ENCODE measurements at places on chromosomes 16 and 17.

GRCh38 chr17:4908711-4909496 is 6.0 kb upstream of the CHRNE start:
- DNase-seq, result peak; percentile 68

GRCh38 chr17:78648293-78648692 is 71.1 kb upstream of the DNAH17 start:
- DNase-seq, result no peak

GRCh38 chr16:30870904-30871303 is 23.0 kb downstream of the BCL7C start:
- no peak for DNase-seq

DNA sequence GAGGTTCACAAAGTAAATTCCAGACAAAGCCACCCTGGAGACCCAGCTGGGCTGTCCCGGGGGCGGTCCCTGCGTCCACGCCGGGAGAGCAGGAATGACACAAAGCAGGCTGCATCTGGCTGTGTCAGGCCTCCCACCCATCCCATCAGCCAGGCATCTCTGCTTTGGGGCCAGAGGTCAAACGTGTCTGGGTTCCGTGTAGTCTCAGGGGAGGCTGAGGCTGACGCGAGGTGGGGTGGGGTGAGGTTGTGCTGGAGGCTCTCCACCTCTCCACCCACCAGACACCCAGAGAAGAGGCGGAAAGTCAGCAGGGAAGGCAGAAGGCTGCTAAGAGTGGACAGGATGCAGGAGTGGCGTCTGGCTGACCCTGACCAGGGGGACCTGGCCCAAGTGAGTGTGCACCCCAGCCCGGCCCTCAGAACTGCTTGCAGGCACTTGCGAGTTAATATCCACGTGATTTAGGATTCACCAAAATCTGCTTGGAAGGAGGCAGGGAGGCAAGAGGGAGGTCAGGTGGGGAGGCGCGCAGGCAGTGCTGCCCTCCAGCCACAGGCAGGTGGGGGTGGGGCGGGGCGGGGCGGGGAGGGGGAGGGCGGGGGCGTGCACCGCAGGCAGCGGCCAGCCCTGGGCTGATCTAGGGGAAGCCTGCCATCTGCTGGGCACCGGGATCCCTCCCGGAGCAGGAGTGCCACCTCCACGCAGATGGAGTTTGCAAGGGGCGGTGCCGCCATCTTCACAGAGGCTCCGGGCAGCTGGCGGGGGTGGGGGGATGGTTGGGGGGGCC is 44.3 kb downstream of the TBC1D16 start:
- peak; percentile 72 for DNase-seq

DNA sequence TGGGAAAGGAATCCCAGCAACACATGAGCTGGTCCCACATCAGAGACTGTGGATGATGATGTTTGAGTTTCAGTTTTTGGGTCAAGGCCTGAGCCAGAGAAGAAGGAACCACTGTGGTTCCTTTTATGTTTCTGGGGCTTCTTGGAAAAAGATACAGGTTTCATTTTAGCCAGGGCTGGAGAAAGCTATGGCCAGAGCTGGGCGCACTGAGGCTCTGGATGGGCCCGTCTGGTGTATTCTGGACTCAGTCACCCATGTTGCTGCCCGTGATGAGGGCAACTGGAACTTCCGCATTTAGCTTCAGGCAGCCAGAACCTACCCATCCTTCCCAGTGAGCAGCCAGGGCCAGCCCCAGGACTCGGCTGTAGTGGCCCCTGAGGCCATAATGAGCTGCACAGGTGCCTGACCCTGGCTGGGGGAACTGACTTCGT is 15.0 kb upstream of the PITPNA start:
- no peak for DNase-seq

DNA sequence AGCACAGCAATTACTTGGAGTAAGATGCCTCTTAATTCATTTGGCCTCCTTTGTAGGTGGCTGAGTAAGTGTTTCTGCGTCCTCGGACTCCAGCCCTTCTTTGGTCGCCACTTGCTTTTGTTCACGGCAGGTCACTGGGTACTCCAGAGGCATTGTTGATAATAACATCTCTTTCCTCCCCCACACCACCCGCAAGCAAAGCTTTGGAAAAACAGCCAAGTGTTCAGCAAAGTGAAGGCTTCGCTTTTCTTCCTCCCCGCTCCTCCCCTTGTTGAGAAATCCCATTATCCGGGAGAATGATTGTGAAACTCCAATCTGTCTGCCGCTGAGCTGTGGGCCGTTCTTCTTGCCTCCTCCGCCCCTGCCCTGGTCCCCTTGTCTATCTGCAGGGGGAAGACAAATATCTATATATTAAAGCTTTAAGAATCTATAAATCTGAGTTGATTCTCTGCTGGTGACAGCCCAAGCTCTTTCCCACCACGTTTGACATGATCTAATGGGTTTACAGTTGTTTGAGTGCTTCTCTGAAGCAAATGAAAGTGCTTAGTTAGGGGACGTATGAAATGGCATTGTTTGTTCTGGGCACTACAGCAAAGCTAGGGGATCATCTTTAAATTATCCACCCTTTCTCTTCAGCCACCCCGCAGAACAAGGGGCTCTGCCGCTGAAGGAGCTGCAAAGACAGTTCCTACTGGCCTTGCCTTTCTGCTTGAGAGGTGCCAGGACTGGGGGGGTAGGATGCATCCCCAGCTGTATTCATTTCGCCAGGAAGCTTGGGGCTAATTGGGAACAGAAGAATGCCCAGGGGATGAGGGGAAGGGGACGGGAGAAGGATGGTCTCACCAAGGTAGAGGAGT is 167.1 kb downstream of the CCDC182 start:
- no peak for DNase-seq

- no peak for DNase-seq
Measured at GRCh38 chr16:24141466-24141865, 114.7 kb upstream of the CACNG3 start.

DNA sequence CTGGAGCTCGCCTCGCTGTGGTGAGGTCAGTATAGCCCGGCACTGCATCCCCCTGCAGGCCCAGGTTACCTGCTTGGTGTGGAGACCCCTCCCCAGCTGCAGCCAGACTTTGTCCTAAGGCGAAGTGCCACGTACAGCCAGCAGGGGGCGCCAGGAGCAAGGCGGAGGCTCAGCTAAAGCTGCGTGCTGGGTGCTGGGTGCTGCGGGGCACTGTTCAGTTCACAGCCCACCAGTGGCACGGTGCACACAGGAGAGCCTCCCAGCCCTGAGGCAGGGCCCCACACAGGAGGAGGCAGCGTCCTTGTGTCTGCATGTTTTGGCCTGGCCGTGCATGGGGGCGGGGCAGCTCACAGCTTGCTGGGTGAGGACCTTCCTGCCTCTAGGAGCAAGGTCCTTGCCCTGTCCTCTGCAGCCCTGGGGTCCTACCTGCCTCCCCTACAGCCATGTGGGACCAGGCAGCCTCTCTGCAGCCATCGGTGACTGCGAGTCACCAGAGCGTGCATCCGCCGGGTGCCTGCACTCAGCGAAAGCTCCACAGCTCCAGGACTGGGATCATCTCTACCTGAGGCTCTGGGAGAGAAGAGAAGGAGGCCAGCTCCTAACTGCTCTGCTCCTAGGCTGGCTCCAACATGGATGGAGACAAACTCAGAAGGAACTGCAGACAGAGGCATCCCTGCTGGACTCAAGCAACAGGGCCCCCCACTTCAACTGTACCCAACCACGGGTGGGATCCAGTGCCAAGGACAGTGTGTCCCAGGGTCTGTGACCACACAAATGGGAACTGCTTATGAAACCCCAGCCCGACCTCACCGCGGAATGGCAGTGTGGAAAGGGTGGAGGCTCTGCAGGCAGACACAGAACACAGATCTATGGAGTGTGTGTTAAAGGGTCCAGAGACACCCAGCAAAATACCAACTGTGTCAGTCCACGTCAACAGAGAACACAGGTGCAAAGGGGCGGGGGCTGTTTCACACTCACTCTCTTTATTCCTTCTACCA is 19.0 kb downstream of the SLC7A5 start:
- DNase-seq, result peak; percentile 42

DNA sequence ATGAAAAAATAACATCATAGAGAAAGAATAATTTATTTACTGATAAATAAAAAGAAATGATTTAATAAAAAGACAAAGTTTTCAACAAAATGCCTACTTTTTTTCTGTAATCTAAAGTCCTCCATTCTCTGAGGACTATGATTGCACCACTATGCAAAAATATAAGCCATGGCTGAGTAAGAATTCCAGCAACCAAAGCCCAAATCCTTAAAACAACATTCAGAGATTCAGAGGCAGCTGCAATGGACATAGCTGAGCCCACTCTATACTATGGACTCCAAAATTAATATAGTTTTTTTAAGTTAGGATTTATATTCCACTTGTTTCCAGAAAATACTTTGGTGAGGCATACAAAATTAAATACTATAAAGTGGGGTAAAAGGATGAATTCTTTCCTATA is 169.5 kb upstream of the C17orf78 start:
- no peak for DNase-seq

GRCh38 chr17:78808163-78808562 is 26.1 kb upstream of the CYTH1 start:
- no peak for DNase-seq

DNA sequence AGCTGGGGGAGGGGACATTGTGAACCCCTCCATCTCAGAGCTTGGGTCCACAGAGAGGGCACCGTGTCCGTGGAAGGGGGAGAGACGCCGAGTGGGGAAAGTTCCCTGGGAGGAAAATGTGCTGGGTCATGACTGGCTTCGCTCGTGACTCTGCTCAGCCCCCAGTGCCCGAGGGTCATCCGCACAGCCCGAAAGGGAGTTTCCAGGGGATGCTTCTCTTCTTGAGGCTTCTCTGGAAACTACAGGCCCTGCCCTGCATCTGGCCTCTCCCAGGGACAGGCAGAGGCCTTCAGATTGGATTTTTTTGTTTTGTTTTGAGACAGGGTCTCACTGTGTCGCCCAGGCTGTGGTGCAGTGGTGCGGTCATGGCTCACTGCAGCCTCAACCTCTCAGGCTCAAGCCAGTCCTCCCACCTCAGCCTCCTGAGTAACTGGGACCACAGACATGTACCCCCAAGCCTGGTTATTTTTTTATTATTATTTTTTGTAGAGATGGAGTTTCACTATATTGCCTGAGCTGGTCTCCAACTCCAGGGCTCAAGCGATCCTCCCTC is 9.8 kb upstream of the GSE1 start:
- DNase-seq, result no peak

DNA sequence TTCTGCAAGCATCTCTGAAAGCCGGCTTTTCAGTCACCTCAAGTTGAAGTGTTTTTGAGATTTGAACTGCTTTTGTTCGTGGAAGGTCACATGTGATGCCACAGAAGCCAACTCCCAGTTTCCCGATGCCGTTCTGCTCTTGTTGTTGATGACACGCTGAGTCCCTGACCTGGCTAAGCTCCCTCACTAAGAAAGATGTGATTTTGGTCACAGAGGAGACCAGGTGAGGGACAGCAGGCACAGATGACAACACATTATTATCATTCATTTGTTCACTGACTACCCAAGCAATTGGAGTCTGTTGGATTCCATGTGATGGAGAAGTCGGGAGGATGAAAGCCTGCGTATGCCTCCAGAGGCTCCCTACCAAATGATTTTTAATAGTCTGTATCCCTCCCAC is 822.4 kb upstream of the RBFOX1 start:
- no peak for DNase-seq

DNA sequence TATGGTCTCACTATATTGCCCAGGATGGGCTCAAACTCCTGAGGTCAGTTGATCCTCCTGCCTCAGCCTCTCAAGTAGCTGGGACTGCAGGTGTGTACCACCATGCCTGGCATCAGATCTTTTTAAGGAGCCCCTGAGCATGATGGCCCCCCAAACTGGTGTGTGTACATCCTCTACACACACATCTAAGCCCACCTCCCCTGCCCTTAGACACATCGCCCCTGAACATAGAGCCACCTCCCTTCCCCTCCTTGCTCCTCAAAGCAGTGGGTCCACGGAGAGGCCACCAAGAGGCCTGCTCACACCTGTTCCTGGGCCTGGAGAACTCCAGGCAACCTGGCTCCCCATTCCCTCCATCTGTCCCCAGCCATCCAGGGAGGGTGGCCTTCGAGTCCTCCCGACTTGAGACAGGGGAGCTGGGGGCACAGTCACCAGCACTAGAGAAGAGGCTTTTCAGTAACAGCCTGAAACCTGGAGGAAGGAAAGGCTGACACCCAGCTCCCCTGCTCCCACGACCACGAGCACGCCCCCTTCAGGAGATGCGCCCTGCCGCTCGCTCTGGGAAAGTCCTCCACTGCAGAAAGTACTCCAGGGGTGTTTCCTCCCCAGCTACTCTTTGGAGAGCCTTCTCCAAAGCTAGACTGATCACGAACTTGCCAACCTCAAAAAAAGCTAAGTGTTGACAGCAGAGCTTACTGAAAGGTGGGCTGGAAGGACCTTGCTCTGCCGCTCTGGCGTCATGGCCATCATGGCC is 12.6 kb upstream of the PRR29 start:
- DNase-seq, result no peak

- no peak for DNase-seq
Measured at GRCh38 chr17:41416479-41416878, 7.9 kb downstream of the KRT37 start.
